Subcutaneous adipose tissue (tissue), 4 donors: ENCODE measurements at places on chromosomes 1 and 21. TPM values are rescaled to one million over a fixed set of nuclear protein-coding genes. Genes with fewer than 3 reads are reported as not detected.

Gene LYPD8
- total RNA-seq = not detected

Gene LRRC53
- total RNA-seq = not detected

Gene RNU1-2
- under 0.01 TPM for total RNA-seq

Gene FOXD3
- not detected for total RNA-seq

Gene SH2D1B
- not detected for total RNA-seq

Gene TSSK3
- total RNA-seq = 0.51 TPM

Gene MAP10
- total RNA-seq = 0.49 TPM

Gene OR2L2
- total RNA-seq = not detected

Gene ANXA9
- 0.68 TPM for total RNA-seq

Gene NPR1
- total RNA-seq = 112 TPM

Gene DPT
- total RNA-seq = 725 TPM

Gene GABRD
- total RNA-seq = 1.3 TPM

Gene NR1I3
- not detected for total RNA-seq

Gene BTBD8
- total RNA-seq = 13.7 TPM

Gene CR1L
- total RNA-seq = not detected

Gene CELA2B
- not detected for total RNA-seq

Gene HTR6
- not detected for total RNA-seq

Gene NPHS2
- total RNA-seq = not detected

Gene HLX
- 16.3 TPM for total RNA-seq

Gene OR2L3
- total RNA-seq = not detected

Gene OLIG2
- total RNA-seq = not detected

Gene PIK3R3
- 37.7 TPM for total RNA-seq

Gene TCHHL1
- not detected for total RNA-seq

Gene SLC6A17
- not detected for total RNA-seq

Gene KLHL12
- 25.3 TPM for total RNA-seq

Gene FOXJ3
- total RNA-seq = 50.2 TPM

Gene FMO3
- 24.2 TPM for total RNA-seq

Gene CD1D
- total RNA-seq = 0.65 TPM

Gene ADAMTSL4
- total RNA-seq = 48.8 TPM

Gene TFF1
- total RNA-seq = not detected

Gene ARMH1
- 18.9 TPM for total RNA-seq
